ENCODE measurements at places on chromosomes 3 and 15. TPM values are rescaled to one million over a fixed set of nuclear protein-coding genes. Genes with fewer than 3 reads are reported as not detected.

GRCh38 chr15:91522605-91523332 lies 330.7 kb upstream of the SLCO3A1 start:
- DNase-seq = no peak

- no peak for DNase-seq
Observed at GRCh38 chr15:81301815-81302399, 22.0 kb downstream of the STARD5 start.

DNA sequence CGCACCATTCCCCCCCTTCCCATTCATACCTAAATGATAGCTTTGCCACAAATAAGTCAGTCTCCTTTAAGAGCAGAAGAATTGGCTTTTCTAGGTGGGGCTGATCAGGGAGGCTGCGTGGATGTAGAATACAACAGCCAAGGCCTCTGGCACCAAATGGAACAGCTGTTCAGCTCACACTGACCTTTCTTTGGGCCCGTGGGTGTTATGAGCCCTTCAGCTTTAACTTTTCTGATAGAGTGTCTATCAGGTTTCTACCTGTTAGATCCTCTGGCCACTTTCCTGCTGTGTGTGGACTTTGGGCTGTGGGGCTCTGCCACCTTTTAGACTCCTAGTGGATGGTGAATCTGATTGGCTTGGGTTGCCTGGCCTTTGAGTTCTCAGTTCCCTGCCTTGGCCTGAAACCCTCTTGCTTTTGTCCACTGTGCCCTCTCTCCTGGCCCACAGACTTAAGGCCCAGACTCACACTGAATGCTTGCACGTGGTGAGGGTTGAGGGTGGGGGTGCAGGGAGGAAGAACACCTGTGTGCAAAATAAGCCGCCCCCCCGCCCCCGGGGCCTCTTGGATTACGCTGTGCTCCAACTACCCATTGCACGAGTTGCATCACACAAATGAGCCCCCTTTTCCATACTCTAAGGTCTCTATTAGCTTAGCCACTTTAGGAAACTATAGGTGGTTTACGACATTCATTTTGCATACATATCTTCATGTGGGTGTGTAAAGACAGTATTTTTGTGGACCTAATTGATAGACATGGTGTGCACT lies 1.3 kb upstream of the RFX7 start:
- DNase-seq = no peak

DNA sequence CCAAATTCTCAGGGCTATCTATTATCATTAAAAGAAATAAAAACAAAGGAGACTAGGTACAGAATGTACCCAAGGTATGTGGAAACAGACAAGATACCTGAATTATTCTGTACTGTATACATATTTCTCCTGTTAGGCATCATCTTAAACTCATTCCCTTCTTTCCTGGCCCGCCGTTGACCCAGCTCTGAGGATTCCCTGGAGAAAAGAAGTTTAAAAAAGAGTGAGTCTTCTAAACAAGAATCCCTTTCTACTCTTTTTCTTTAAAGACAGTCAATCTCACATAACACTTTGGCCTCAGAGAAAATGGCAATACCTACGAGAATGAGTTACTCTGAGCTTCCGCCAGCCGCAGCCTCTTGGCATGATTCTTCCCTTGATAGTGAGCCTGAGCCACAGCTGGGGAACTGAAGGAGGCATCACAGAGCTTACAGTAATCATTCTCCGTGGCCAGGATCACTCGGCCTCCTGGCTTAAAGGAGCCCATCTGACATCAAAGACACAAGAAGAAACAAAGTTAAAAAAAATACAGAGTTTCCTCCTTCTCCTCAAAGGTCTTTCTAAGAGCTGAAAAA lies 44.2 kb downstream of the ZMAT3 start:
- no peak for DNase-seq

The UBL7 gene
- total RNA-seq = 33.1 TPM

The ARPIN gene
- total RNA-seq = 13.0 TPM
